T-helper 1 cell (primary cell): ENCODE measurements at places on chromosomes 2 and 18.

- DNase-seq, result no peak
Measured at GRCh38 chr2:239166201-239166834, 234.5 kb downstream of the HDAC4 start.

DNA sequence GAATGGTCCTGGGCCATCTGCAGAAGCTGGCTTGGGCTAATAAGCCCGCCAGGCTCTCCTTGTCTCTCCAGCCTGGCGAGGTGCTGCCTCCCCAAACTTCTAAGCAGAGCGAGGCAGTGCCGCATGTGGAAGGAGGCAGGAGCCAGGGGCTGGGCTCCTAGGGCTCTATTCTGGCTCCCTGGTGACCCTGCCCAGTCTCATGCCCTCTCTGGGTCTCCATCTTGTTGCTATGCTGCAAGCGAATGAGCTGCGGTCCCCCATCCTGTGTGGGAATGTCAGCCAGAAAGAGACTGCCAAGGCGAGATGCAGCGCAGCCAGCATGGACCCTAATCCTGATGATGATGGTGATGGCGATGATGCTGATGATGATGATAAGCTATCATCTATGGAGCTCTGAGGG, 48.7 kb downstream of the TNS1 start:
- no peak for DNase-seq

- no peak for DNase-seq
Measured at GRCh38 chr18:75429975-75430374, 2.5 kb upstream of the SMIM21 start.

DNA sequence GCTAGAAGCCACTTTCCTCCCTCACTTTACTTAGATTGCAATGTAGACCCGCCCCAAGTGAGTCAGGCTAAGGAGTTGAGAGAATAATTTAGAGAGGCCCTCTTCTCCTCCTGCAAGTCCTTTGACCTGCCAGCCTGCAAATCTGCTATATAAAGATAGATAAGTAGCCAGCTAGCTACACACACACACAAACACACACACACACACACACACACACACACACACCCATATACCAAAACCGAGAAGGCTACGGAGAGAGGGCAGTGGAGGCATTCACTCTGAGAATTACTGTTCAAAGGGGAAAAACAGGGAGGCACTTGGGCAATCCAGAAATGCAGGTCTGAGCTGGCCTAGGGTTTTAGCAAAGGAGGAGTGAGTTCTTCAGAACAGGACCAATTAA, 23.0 kb upstream of the SMAD7 start:
- no peak for DNase-seq

DNA sequence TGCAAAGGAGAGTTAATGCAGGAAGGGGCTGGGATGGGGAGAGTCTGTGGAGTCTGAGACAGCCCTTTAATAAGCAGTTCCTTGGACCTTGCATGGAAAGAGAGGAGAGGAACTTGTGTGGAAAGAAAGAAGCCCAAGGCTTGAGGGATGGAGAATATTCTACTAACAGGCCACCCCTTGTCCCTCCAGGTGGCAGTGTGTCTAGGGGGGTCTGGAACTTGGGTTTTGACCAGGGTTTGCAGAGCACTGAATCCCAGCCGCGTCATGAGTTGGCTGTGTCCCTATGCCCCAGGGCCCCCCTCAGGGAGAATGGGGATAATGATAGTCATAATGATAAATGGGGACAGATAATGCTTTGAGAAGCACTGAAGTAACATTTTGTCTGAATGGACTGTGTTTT, 15.0 kb downstream of the TCF7L1 start:
- no peak for DNase-seq

- no peak for DNase-seq
Measured at GRCh38 chr2:18724371-18725145, 135.2 kb upstream of the NT5C1B start.

DNA sequence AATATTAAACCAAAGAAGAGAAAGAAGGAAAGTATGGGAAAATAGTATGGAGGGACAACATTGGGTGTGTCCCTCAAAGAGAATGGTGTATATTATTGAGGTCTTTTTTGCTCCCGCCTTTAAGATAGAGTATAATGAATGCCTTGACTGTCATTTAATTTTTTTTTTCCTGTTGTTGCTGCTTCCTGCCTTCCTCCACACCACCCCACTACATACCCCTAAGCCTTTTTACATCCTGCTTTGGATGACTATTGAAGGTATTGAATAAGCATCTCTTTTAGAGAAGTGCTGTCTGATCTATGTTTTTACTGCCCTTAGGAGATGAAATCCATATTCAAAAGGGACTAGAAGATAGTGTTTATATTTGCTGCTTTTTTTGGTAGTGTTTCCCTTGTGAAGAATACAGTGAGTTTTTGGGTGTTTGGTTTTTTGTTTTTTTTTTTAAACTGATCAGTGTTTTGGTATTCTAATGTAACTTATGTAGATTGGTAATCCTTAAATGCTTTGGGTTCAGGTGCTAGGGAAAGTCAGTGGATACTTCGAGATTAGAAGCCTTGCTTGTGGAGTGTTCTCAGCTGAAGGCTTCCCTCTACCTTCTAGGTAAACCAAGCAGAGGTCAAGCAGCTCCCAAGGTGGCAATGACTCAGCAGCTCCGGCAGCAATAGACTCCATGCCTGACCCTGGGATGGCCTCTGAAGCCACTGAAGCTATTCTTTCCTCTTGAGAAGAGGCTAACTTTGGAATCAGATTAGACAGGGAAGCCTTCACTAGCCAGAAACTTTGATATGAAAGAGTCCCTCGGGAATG, 5.0 kb downstream of the FZD7 start:
- DNase-seq, result no peak

GRCh38 chr2:118845522-118846441, 1.7 kb downstream of the EN1 start:
- no peak for DNase-seq

DNA sequence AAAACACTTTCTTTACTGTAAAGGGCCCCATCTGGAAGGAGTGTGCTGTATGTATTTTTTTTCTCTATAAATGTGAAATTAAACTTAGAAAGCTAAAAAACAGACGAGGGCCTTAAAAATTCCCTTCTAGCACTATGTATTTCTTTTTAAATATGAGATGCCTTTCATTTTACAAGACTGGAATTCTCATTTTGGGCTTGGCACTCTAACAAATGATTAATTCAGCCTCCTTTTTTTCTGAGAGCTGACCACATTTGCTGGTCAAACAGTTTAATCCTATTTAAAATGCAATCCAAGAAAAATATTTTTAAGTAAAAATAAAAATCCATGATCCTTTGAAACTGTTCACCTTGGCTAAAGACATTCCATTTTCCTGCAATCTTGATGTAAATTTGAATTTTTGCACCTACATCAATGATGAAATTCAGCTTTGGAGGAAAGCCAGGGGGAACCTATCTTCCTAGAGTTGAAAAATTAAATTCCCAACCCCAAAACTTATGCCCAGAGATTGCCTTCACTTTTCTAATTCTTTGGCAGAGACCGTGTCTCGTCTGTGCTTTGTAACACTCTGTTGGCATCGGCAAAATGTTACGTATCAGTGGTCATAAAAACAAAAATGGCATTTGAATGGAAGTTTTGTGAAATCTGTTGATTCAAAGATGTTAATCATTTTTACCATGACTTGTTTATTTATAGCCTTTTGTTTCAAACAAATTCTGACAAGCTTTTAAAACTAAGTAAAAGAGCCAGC, 284.5 kb downstream of the ZNF521 start:
- DNase-seq, result no peak

GRCh38 chr18:48595703-48596218, 56.9 kb downstream of the CTIF start:
- no peak for DNase-seq

DNA sequence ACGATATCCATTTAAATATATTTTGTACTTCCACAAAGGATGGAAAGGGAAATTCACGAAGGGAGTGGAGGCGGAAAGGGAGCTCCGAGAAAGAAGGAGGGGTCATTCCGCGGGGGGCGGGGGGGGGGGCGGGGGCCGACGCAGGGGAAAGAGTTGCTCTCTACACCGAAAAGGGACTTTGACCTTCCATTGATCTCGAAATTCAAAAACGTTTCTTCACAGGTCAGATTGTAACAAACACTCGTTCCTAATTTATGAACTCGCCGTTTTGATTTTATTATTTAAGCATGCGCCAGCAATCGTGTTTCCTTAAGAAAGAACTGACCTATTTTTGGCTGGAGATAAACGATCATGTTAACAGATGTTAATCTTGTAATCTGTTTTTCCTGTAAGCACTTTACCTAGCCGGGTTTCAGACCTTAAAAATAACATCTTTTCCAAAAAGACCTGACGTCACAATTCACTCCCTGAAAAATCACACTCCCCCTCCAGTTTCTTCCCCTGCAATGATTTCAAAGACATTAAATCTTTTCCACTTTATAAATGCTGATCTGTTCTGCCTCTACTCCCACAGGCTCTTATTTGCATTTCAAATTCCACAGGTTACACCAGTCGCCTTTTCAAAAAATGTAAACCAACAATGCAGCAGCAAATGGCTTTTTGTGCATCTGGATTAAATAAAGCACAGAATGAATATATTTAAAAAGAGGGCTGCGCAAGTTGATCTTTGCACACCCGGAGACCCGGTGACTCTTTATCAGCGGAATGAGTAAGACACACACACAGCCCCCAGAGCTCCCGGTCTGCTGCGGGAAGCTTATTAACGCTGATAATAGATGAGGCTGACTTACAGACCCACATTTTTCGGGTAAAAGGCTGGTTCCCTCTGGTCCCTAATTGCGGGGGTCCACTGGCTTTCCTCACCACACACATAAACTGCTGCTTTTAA, 1.6 kb downstream of the ZNF516 start:
- DNase-seq, result no peak

DNA sequence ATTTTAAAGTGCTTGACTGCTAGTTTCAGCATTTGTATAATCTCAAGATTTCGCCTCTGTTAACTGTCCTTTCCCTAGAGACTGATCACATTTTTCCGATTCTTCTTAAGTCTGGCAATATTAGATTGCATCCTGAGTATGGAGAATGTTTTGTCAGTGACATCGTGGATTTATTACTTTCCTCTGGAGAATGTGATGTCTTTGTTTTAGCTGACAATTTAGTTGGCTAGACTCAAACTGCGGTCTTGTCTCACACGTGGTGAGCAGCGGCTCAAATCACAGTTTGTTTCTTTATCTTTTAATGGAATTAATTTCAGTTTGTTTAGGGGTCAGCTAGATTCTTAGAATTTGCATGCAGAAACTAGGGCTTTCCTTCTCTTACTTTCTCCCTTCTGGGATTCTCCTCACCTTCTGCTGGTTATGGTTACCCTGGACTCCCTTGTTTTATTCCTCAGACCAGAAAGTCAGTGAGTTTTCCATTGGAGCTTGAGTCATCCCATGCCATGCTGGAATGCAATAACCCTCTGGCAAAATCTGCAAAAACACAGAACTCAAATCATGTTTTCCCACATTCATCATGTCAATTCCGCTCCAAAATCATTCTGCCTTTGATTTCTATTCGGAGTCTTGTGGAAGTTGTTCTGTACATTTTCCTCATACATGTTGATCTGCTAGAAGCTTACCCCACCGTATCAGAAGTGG, 327.2 kb upstream of the TRIB2 start:
- DNase-seq, result no peak

- DNase-seq, result no peak
Measured at GRCh38 chr2:205156457-205156856, 525.8 kb upstream of the NRP2 start.

- no peak for DNase-seq
Measured at GRCh38 chr18:45245091-45245511, 370.2 kb upstream of the SLC14A2 start.

DNA sequence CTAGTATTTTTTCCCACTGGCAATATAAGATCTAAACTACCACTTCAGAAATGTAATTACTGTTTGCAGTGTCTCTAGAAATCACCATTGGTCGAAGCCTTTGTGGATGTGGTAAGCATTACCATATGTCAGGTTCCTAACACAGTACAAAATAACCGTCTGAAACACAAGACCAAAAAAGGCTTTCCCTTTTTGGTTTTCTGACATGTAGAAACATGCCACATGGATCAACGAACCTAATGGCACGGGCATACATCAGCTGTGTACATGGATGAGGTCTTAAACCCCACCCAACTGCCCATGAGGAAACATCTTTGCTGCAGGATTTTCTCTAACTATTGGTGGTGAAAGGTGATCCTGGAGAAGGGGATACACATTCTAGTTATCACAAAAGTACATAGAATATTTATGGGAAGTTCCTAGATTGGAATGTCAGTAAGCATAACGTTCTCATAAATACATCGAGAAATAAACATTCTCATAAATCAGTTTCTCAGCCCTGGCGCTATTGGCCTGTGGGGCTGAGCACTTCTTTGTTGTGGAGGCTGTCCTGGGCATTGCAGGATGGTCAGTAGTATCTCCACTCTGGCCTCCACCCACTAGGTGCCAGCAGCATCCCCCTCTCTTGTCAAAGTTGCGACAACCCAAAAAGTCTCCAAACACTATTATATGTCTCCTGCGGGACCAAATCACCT, 9.0 kb downstream of the VIT start:
- no peak for DNase-seq

DNA sequence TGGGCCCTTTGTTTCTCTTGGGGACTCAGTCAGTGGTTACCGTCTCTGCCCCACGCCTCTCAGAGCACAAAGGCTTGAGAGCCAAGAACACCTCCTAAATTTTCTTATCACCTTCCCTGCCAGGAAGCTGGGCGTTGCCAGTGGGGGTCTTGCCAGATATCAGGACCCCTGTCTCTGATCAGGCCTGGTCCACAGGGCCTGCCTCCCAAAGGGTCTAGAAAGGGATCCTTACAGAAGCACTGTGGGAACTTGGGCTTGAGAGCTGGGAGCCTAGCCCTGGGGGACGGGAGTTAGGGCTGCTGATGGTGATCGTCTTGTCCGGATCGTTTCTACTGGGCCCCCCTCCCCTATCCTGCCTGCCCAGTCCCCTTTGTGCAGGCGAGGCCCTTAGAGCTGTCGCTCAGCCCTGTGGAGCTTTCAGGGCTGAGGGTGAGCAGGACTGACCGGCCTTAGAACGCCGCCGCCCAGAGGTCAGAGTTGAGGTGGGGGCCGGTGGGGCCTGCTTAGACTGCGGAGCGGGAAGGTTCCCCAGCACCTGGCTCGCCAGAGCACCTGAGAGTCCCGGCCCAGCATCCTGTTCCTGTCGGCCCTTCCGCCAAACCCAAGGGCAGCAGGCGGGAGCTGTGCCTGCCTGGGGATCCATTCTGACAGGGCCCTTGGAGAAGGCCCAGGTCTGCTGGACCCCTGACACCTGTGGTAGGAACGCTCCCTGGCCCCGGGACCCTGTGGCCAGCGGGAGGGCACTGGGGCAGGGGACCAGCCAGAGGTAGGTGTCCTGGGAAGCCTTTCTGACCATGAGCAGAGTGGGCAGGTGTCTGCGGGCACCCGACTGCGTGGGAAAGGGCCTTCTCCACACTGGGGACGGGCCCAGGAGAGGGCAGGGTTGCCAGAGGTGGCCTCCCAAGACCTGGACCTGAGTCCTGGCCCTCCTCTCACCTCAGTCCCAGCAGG, 956 bp downstream of the ESPNL start:
- DNase-seq, result no peak
